ENCODE measurements at places on chromosomes 7 and 10. TPM values are rescaled to one million over a fixed set of nuclear protein-coding genes. Genes with fewer than 3 reads are reported as not detected.

Gene FAM221A
- 0.08 TPM for total RNA-seq

Gene HECW1
- total RNA-seq: not detected

Gene METTL2B
- 38.0 TPM for total RNA-seq

Gene CRTAC1
- not detected for total RNA-seq

All from hair follicular keratinocyte (primary cell).